ENCODE measurements at places on chromosomes 16 and 17.

DNA sequence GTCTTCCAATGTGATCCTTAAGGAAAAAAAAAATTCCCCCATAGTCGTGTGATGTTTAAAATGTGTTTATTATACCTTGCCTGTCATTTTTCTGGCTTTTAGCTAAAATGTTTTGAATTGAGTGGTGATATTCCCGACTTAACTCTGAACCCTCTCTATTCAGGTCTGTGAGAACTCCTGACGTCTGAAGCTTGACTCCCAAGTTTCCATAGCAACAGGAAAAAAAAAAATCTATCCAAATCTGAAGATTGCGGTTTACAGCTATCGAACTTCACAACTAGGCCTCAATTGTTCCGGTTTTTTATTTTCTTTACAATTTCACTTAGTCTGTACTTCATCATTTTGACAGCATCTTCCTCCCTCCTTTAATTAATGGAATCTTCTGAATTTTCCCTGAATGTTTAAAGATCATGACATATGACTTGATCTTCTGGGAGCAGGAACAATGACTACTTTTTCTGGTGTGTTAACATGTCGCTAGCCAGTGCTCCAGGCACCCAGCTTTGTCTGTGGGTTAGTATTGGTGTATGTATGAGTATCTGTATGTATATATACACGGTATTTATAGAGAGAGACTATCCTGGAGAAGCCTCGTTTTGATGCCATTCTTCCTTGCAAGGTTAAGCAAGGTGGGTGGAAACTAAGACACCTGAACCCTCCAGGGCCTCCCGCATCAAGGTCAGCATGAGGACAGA lies 12.8 kb upstream of the HSBP1 start:
- DNase-seq: no peak

DNA sequence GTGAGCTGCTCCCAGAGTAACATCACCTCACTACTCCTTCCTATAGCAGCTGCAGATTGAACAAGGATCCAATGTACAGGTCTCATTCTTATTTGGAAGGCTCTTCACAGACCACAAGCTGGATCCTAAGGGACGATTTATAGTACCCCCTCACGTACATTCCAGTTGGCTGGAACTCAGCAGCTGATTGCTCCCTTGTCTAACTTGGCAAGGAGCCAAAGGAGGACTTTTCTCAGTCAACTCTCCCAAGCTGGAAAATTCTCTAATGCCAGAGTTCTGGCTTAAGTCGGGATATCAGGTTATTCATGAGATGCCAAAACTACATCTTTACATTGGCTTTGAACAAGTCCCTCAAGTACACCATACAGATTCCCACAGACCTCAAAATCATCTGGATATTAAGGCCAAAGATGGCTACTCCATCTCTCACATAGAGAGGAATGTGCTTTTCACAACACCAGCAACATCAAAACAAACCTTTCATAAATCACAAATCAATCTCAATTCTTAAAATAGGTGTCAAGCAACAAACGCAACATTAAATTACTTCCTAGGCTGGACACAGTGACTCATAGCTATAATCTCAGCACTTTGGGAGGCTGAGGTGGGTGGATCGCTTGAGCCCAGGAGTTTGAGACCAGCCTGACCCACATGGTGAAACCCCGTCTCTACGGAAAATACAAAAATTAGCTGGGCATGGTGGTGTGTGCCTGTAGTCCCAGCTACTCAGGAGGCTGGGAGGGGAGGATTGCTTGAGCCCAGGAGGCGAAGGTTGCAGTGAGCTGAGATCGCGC lies 39.3 kb downstream of the SMG6 start:
- no peak for DNase-seq

GRCh38 chr17:34996422-34997285 lies 16.3 kb downstream of the LIG3 start:
- DNase-seq: no peak

GRCh38 chr16:12752159-12752558 lies 51.5 kb downstream of the CPPED1 start:
- DNase-seq: no peak

GRCh38 chr17:6497496-6498221 lies 53.4 kb downstream of the PIMREG start:
- no peak for DNase-seq

GRCh38 chr16:78684030-78684611 lies 584.7 kb downstream of the WWOX start:
- no peak for DNase-seq

GRCh38 chr16:87953308-87954215 lies 2.3 kb downstream of the BANP start:
- DNase-seq: no peak

DNA sequence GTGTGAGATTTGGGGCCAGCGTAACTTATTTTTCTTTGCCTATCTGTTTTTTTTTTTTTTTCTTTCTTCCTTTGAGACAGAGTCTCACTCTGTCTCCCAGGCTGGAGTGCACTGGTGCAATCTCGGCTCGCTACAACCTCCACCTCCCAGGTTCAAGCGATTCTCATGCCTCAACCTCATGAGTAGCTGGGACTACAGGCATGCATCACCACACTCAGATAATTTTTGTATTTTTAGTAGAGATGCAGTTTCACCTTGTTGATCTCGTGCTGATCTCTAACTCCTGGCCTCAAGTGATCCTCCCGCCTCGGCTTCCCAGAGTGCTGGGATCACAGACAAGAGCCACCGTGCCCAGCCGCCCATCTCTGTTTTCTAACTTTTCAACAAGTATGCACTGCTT lies 63.4 kb downstream of the VPS35L start:
- no peak for DNase-seq

- DNase-seq: no peak
These were observed 12.7 kb downstream of the SEC14L1 start for GRCh38 chr17:77153472-77153871.

GRCh38 chr16:75761108-75761507 lies 34.8 kb upstream of the CPHXL start:
- no peak for DNase-seq

DNA sequence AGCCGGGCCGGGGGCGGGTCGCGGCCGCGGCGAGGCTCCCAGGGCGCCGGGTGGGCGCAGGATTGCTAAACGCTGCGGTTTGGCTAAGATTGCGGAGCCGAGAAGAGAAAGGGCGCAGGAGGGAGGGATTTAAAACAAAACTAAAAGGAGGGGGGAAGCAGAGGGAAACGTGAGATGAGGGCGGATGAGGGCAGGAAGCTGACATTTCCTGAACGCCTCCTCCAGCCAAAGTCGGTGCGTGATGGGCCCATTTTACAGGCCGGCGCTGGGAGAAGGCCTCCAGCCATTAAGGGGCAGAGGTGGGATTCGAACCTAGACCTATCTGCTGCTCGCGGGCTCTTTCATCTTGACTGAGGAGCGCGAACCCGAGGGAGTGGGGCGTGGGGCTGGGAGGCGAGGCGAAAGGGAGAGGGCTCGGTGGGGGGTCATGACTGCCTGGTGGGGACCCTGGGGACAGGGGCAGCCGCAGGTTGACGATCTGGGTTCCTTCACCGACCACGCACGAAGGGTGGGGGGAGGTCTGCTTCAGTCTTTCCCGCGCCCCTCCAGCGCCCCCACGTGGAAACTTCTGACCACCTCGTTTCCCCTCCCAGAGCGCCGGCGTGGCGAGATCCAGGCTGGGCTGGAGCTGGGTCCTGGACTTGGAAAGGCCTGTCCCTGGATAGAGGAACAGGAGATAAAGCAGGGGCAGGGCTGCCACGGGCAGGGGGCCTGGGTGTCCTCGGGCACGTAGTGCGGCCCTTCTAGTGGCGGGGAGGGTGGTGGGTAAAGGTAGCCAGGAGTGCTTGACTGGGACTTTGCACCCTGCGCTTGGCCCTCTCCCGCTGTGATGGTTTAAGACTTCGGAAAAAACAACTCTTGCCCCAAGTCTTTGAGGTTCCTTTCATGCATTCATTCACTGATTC lies 3.8 kb upstream of the TAC4 start:
- peak; percentile 76 for DNase-seq
